Thoracic aorta (tissue), 2 donors: ENCODE measurements at places on chromosomes 5 and 9. TPM values are rescaled to one million over a fixed set of nuclear protein-coding genes. Genes with fewer than 3 reads are reported as not detected.

The ENG gene
- 268 TPM for total RNA-seq

The PAEP gene
- total RNA-seq: not detected

The PIP5K1B gene
- 7.1 TPM for total RNA-seq

GRCh38 chr5:108878756-108879155 is 131.1 kb downstream of the FER start:
- DNase-seq: no peak

- no peak for DNase-seq
These were observed 12.2 kb upstream of the S1PR3 start for GRCh38 chr9:88979021-88979420.

DNA sequence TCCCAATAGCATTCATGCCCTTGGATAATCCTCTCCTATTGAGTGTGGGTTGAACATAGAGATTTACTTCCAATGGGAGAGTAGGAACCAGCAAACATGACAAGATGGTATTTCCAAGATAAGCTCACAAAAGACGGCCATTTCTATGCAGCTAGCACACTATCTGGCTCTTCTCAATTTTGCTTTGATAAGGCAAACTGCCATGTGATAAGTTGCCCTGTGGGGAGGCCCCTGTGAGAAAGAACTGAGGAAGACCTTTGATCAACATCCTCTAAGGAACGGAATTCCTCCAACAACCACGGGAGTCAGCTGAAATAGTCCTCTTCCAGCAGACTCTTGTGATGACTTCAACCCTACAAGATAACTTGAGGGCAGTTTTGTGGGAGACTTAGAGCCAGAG is 211.9 kb upstream of the TRPM3 start:
- no peak for DNase-seq

The FOXD4L6 gene
- total RNA-seq: not detected

DNA sequence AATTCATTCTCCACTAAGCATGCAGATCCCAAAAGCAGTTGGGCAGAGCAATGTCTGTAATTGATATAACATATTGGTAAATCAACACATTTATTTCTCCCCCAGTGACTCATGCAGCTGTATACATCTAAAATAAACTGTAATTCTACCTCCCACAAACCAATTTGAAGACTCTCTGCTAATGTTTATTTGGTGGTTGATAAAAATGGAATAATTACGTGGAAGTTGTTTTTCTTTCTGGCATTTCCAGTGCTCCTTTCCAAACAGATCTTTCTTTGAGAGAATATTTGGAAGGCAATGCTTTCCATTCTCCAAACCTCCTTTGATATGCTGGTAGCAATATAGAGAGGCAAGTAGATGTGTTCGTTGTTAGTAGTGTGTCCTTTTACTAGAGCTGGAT is 194.7 kb downstream of the CHSY3 start:
- DNase-seq: no peak

The RANBP3L gene
- 10.7 TPM for total RNA-seq

- no peak for DNase-seq
These were observed 6.5 kb upstream of the EBF1 start for GRCh38 chr5:159106193-159106568.

DNA sequence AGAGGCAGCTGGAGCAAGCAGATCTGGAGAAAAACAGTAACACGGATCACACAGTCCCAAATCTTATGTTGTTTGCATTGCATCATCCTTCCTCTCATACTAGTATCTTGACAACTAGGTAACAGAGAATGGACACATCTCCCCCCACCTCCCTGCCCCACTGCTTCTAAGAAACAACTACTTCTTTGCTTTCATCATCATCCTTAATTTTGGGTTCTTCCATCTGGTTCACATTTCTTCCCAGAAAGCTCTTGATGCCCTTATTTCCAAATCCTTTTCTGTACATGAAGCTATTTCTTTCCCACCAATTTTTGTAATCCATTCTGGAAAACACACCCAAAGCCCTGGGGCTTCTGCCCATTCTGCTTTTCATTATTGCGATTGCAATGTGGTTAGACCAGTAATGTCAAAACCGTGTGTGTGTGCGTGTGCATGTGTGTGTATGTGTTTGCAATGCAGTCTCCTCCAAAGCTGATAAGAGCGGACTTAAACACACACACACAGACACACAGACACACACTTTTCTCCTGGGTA is 254.7 kb upstream of the SLC30A5 start:
- no peak for DNase-seq

- DNase-seq: no peak
These were observed 57.2 kb downstream of the WDR70 start for GRCh38 chr5:37436146-37436934.

The TAF1L gene
- not detected for total RNA-seq

DNA sequence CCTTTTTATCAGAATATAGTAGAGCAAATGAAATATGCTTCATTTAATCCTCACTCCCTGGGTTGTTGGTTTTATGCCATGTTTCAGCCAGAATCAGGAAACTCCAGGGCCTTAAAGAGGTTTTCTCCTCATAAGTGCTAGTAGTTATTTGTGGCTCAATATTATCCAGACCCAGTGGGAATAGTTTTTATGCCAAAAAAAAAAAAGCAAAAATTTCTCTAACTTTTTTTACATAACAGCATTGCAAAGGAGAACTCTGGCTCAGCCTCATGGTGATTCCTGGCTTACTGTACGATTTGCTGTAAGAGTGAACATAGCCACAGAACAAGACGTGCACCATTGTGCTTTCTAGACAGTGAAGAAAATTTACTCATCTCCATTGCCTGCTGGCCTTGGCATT is 232.5 kb downstream of the PJA2 start:
- no peak for DNase-seq

- no peak for DNase-seq
These were observed 80.6 kb downstream of the FBXO4 start for GRCh38 chr5:42005561-42006153.

The TGFBR1 gene
- total RNA-seq: 87.2 TPM

GRCh38 chr5:6729386-6730310 is 16.4 kb downstream of the TENT4A start:
- DNase-seq: no peak

The FAM169A gene
- 2.2 TPM for total RNA-seq

The TRAF1 gene
- 52.5 TPM for total RNA-seq

The TNFSF8 gene
- 4.1 TPM for total RNA-seq

The TNFSF15 gene
- not detected for total RNA-seq

DNA sequence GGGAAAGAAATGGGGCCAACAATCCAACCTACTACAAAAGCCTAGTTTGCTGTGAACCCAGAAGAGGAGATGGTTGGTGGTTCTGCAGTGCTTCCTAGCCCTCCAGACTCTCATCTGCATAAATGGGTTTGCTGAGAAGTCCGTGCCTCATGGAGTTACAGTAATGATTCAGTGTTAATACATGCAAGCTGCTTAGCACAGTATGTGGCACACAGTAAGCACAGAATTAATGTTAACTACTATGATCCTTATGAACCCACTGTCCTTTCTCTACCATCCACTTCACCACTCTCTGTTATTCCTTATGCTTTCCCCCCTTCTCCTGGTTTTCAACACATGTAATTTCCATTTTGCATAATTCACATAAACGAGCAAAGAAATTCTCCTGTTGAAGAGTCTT is 100.0 kb downstream of the ACTBL2 start:
- DNase-seq: no peak

- no peak for DNase-seq
These were observed 196.4 kb downstream of the NR3C1 start for GRCh38 chr5:143207058-143207457.

GRCh38 chr9:96751815-96752214 is 26.1 kb downstream of the ZNF510 start:
- DNase-seq: no peak

DNA sequence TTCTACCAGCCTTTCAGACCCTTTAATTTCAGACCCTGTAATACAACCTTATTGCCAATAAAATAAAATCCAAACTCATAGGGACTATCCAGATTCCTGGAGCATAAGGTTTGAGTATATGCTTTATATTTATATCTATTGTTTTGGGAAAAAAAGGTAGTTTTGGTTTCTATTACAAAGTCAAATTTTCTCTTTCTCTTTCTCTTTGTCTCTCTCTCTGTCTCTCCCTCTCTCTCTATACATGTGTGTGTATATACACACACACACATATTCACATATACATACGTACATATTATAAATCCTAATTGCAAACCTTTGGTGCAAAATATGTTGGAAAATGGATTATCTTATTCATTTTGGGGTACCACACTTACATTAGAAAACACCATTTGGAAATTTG is 39.0 kb downstream of the TMEM232 start:
- DNase-seq: no peak

DNA sequence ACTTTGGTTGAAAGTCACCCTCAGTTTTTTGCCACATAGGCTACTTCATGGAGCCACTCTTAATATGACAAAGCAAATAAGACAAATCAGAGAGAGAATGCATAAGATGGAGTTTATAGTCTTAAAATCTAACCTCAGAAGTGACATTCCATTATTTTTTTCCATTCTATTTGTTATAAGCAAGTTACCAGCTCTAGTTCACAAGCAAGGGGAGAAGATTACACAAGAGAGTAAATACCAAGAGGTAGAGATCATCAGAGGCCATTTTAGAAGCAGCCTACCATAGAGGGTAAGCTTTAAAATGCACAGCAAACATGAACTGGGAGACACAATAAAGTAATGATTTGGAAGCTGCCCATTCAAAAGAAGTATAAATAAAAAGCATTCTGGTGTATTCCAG is 651.3 kb upstream of the MEF2C start:
- no peak for DNase-seq

DNA sequence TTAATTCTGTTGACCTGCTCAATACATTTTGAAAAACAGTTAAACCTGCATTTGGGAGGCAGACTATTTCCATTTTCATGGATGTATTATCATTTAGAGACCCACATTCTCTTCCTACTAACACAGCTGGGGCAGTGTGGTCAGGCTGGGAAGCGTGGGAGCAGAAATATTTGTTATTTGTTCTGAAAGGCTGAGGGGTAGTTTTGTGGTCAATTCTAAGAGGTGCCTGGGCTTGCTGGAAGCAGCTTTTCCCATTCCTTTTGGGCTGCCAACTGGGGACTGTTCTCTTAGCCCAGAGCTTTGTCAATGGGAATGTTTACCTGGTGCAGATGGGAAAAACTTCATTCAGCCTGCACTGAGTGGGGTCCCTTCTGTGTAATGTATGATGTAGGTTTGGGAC is 171.4 kb upstream of the DAP start:
- DNase-seq: no peak

The TESK1 gene
- 69.9 TPM for total RNA-seq

DNA sequence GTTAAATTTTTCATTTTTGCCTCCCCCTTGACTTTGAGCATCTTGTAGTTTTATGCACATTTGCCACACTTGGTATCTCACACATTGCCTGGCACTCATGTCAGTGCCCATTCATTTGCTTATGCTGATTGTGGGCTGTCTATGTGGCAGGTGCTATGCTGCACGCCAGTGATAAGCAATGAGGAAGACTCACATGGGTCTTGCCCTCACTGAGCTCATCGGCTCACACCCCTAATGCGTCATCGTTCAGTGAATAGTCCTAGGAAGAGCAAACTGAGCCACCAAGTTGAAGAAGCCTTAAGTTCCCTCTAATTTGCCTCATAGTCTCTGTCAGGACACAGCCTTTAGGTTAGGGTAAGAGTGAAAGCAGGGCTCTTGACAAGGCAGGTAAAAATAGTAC is 209.4 kb upstream of the IL12B start:
- DNase-seq: no peak

DNA sequence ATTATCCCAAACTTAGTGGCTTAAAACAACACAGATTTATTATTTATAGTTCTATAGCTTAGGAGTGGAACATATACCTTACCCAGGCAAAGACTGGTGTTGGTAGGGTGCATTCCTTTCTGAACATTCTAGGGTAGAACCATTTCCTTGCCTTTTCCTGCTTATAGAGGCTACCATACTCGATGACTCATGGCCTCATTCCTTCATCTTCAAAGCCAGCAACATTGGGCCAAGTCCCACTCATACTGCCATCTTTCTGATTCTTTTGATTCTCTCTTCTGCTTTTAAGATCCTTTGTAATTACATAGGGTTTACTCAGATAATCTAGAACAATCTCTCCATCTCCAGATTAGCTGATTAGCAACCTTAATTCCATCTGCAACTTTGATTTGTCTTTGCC is 452.7 kb upstream of the KLF4 start:
- DNase-seq: no peak

- DNase-seq: no peak
These were observed 50.1 kb upstream of the SMAD5 start for GRCh38 chr5:136082390-136083193.

- no peak for DNase-seq
These were observed 267.5 kb downstream of the ZSWIM6 start for GRCh38 chr5:61599370-61600122.

DNA sequence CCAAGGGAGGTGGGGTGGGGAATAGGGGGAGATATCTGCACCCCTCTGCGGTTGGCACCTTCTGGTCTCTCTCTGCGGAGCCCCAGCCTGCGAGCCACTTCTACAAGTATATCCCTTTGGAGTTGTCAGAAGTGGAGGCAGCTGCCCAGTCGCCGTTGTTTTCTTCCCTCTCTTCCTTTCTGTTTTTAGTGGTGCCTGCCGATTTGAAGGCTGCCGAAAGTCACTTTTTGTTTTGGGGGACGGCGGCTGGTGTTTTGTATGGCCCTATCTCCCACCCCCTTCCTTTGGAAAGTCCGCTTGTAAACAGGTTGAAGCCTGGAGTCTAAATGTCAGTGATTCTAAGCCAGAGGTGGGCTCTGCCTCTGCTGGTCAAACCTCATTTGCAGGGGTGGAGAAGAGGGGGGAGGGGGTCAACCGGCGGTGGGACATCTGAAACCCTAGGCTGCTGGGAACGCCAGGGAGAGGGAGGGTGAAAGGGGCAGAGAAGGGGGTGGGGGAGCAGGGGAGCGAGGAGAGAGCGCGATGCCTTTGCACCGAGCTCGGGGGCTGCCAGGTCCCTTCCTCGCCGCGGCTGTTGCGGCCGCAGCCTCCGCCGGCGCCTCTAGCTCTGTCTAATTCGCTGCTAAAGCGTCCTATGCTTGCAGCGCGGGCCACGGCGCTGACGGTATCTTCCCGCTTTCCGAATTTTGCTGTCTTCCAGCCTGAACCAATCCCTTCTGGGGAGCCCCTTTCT is at the start of gene FGF10:
Gene FGF10 (minus strand): TSS at position 331 of the 733 bp plus-strand sequence. CDS start 738 bp downstream, outside the sequence.
- DNase-seq: no peak

The FBP2 gene
- 0.49 TPM for total RNA-seq
